ENCODE measurements at places on chromosomes 2 and 18.

GRCh38 chr2:233976690-233977294 lies 59.6 kb downstream of the TRPM8 start:
- no peak for DNase-seq

DNA sequence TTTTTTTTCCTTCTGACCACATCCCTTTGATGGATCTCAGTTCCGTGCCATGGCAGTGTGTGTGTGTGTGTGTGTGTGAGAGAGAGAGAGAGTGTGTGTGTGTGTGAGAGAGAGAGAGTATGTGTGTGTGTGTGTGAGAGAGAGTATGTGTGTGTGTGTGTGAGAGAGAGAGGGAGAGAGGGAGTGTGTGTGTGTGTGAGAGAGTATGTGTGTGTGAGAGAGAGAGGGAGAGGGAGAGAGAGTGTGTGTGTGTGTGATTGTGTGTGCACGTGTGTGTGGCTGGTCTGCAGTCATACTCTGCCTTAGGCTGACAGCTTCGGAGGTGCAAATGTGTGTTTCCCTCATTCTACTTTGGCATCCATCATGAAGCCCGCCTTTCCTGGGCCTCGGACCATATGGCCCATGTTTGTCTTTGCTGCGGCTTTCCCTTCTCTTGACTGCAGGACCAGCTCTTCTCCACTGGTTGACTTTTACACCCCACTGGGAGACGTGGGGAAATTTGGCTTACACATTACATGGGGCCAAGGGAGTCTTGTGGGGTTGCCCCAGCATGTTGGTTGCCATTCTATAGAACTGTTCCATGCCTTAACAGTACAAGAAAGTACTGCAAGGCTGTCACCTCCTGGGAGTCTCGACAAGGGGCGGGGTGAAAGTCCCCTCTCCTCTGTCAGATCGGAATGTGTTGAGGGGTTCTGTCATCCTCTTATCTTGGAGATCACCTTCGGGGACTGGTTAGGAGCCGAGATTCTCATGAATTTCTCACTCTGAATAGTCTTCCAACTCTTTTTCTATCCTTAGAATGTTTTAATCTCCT lies 21.6 kb downstream of the TSN start:
- no peak for DNase-seq

GRCh38 chr2:100692906-100693305 lies 127.0 kb upstream of the NPAS2 start:
- no peak for DNase-seq

GRCh38 chr18:51257150-51257549 lies 59.7 kb upstream of the MEX3C start:
- no peak for DNase-seq

GRCh38 chr18:22342625-22343024 lies 75.1 kb downstream of the CTAGE1 start:
- DNase-seq = no peak

GRCh38 chr2:47072018-47072691 lies 83.0 kb downstream of the STPG4 start:
- no peak for DNase-seq

- DNase-seq = no peak
Measured at GRCh38 chr18:79965119-79965902, 868 bp downstream of the HSBP1L1 start.

DNA sequence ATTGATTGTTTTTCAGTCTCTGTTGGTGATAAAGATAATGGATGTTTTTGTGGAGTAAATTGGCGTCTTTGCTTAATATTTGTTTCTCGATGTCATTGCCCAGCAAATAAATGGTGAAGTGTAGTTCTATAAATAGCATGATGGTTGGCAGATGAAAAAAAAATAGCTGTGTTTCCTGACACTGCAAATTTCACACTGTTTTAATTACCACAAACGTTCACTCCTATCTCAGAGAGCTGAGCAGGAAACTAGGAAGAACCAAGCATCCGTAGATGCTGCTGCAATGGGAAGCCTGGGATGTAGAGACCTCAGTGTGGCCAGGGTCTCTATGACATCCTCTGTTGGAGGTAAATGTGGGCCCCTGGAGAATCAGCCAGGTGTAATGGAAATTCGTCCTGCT lies 183.2 kb downstream of the CYRIA start:
- no peak for DNase-seq

- DNase-seq = no peak
Measured at GRCh38 chr18:58135183-58135641, 91.2 kb downstream of the NEDD4L start.

GRCh38 chr2:241680827-241681599 lies 5.6 kb downstream of the DTYMK start:
- no peak for DNase-seq
